NCI-H345 (cell line): ENCODE measurements at places on chromosomes 5 and 9.

- DNase-seq: no peak
Observed at GRCh38 chr5:65535529-65535987, 27.4 kb downstream of the CENPK start.

DNA sequence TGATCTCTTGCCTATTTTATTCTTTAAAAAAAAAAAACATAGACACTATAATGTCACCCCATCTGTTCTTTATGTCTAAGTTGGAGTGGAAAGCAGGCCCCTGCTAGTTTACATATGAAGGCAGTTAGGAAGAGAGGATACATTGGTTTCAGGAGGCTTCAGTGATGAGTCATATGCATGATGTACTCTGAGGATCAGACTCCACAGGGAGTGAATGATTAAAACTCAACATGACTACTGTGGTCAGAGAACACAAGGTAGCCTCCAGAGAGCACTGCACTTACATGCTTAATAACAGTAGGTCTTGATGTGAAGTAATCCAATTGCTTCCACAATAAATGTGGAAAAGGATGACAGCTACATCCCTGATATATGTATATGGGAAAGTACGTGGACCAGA, 22.7 kb upstream of the FSTL4 start:
- no peak for DNase-seq

DNA sequence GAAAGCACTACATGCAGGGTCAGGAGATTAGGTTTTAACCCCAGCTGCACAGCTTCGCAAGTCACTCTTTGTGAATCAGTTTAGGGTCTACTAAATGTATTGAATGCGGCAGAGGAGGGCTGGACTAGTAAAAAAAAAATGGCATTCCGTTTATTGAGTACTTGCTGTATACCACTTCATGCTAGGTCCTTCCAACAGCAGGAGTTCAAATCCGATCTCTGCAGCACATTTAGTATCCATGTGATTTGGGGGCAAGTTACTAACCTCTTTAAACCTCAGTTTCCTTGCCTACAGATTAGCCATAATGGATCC, 204.4 kb downstream of the SNCAIP start:
- DNase-seq: no peak

DNA sequence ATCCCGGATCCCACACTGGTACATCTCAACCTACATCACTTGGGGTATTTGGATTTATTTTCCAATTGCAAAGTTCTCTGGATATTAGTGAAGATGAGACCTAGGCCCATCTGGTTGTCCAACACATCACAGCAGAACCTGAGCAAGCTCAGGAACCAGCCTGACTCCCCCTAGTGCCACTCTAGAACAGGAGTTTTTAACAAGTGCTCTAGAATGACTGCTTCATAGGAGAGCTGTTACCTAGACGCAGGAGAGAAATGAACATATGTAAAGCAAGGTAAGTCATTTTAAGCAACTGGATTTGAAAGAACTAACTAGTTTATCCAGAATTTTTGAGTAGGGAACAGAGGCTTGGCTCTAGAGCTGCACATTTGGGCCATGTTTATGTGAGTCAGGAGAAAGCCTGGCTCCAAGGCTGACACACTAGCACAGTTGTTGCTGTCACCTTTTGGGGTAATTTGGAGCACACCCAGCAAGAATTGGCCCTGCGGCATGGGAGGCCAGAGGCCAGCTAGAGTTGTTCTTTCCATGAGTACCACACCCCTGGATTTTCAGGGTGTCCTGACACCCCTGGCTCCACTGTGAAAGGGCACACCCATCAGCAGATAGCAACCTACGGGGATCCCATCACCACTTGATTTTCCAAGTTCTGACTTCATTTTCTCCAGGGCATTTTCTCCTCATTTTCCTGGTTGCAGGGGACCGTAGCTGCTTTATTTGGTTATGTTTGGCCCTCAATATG, 110.9 kb upstream of the LPAR1 start:
- no peak for DNase-seq

DNA sequence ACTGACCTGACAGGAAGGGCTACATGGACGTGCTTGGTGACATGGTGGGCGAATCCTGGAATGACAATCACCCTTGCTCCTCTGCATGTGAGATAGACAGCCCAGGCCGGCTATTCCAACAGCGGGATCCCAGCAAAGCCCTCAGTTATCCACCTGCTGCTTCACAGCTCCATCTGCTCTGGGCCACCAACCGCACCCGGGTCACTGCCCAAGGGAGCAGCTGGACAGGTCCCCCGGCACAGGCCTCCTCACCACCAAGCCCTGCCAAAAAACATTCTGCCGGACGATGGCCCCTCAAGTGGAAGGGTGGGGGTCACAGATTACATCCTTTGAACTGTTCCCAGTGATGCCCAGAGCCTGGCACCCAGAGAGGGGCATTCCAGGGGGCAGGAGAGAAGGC, 39.6 kb downstream of the STK10 start:
- no peak for DNase-seq
